ENCODE measurements at places on chromosomes 13 and 19.

- DNase-seq, result no peak
These were observed 2.7 kb downstream of the KLF5 start for GRCh38 chr13:73061473-73061872.

- DNase-seq, result no peak
These were observed 1.0 kb downstream of the PDX1 start for GRCh38 chr13:27920677-27921420.

GRCh38 chr13:97743938-97744337 lies 209.5 kb upstream of the IPO5 start:
- DNase-seq, result no peak

DNA sequence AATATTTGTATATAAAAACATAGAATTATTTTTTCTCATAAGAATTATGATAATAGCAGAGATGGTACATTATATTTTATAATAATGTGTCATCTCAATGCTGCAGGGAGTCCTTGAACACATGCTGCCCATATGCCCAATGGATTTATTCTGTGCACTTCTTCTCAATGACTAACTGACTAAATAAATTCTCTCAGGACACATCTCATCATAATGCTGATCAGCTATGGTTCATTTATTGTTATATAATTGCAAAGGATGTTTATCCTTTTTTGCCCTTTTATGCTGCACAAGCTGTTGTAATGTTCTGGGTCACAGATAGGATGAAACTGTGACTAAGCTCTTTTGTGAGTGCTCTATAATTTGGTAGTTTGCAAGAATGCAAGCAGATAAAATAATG lies 1273.3 kb upstream of the ATXN8OS start:
- no peak for DNase-seq

DNA sequence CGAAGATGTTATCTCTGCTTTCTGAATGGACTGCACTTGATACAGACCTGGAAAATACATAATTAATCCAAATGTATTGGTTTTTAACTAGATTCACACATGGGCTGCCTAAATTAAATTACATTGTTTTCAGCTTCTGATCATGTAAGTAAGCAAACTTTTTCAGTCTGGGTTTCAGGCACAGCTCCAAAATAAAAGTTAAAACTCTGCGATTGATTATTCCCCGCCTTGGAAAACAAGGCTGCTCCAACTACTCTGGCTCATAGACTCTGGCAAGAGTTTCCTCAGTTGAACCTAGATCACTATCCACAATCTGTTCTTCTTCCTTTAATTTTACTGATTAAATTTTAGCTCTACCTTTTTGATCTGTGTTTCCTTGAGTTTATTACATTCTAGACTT lies 526.0 kb upstream of the SPRY2 start:
- DNase-seq, result no peak

DNA sequence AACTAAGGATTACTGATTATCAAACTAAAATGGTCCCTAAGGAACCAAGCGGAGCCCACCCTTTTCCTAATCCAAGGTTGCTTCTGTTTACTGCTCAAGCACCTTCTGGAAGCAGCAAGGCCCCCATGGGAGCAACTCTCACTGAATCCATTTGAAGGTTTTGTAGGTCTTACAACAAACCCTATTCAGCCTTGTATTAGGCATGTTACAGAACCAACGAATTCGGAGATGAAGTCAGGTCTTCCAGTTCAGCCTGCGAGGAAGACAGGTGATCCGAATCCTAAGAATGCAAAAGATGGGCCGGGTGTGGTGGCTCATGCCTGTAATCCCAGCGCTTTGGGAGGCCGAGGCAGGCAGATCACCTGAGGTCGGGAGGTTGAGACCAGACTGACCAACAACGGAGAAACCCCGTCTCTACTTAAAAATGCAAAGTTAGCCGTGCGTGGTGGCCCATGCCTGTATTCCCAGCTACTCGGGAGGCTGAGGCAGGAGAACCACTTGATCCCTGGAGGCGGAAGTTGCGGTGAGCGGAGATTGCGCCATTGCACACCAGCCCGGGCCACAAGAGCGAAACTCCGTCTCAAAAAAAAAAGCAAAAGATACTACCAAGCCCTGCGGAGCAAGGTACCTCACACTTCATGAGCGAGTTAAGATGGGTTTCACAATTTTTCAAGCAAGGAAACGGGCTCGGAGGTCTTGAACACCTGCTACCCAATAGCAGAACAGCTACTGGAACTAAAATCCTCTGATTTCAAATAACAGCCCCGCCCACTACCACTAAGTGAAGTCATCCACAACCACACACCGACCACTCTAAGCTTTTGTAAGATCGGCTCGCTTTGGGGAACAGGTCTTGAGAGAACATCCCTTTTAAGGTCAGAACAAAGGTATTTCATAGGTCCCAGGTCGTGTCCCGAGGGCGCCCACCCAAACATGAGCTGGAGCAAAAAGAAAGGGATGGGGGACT lies 609 bp downstream of the ZAR1L start:
- peak; percentile 73 for DNase-seq

GRCh38 chr13:62704875-62705274 lies 1289.2 kb upstream of the PCDH20 start:
- no peak for DNase-seq

DNA sequence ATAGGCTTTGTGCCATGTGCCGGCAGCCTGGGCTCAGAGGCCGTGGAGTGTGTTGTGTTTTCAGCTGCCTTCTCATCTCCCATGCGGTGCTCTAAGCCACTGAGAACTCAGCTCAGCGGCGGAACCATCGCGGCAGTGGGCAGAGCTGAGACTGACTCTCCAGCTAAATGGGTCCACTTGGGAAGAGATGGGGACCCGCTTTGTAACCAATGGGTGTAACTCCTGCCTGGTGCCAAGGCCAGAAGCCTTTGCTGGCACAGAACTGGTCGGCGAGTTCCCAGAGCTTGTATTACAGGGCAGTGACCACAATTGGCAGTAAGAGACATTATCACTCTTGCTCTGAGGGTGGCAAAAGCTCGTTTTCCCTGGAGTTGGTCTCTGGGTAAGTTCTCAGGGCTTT lies 183.0 kb downstream of the STK24 start:
- DNase-seq, result no peak

DNA sequence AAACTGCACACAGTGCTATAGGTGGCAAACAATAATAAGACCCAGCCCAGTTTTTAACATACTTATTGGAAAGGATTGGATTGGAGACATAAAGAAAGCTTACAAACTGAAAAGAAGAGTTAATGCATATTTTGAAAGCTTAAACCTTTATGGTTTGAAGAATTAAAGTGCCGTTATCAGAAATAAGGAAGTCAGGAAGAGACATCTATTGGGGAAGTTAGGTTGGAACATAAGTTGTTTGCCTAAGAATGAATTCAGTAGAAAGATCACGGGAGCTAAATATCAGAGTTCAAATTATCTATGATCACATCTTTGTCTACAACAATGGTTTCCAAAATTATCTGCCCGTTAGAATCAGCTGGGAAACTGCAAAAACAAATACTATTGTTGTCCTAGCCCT lies 767.9 kb downstream of the PCDH9 start:
- DNase-seq, result peak; percentile 18

DNA sequence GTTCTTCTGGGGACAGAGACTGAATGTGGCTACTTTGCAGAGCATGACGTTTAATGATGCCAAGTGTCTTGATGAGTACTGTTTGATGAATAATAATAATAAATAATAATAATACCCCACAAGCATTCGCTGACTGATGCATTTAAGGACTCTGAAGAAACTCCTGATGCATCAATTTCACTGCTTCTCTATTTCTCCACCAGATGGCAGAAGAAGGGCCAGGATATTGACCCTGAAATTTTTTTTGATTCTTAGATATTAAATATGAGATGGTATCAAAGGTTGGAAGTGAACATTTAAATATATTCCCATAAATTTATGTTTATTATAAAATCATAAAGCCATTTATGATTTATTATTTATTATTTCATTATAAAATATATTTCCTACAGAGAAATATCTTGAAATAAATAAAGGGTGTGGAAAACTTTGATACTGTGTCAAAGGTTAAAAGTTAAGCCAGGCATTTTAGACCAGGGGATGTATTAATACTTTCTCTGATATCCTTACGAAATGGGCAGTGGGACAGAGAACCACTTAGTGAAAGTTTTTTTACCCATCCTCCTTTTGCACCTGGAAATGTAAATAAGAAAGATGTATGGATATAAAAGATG lies 170.9 kb downstream of the LACC1 start:
- DNase-seq, result peak; percentile 65

DNA sequence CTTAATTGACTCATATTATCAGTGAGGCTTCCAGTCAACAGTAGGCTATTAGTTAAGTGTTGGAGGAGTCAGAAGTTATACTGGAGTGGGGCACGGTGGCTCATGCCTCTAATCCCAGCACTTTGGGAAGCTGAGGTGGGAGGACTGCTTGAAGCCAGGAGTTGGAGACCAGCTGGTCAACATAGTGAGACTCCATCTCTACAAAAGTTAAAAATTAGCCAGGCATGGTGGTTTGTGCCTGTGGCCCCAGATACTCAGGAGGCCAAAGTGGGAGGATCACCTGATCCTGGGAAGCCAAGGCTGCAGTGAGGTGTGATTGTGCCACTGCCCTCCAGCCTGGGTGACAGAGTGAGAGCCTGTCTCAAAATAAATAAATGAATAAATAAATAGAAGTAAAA lies 53.2 kb downstream of the COMP start:
- DNase-seq, result no peak

- no peak for DNase-seq
These were observed 3.9 kb upstream of the CCNE1 start for GRCh38 chr19:29807870-29808405.

Measured in OCI-M1 (cell line).